ENCODE measurements at places on chromosomes 1 and 21.
A peak's percentile ranks its signal among the peaks of the same experiment; 100 is the strongest.

DNA sequence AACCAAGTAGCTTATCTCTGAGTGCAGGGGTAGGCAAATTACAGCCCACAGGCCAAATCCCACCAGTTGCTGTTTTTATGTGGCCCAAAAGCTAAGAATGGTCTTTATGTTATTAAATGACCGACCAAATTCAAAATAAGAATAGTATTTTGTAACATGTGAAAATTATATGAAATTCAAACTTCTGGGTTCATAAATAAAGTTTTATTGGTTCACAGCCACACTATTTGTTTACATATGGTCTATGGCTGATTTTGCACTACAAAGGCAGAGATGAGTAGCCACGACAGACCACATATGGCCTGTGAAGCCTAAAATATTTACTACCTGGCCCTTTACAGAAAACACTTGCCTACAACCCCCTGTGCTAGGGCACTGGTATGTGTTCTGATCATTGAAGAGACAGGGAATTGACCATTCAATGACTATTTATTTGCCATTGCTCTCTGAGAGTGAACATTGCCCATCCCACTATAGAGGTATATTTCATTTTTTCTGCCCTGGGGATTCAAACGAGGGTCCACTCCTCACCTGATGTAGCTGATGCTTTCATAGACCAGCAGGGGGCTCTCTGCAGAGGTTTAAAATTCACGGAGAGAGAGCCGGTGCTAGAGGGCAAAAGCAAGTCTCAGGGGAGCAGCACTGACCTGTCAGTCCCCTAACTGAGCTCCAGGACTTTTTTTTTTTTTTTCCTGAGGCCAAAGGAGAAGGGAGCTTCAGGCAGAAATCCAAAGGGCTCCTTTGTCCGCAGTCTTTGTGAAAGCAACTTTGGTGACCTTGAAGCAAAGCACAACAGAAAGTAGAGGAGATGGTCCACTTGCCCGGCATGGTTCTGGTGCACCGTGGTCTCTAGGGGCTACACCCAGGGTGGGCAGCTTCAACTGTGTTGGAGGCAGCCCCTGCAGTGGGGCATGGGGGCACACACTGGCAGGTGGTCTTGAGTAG lies 7.3 kb upstream of the GNL2 start:
- peak; percentile 31 for DNase-seq

- DNase-seq: no peak
Observed at GRCh38 chr1:236092899-236093298, 28.0 kb upstream of the NID1 start.

DNA sequence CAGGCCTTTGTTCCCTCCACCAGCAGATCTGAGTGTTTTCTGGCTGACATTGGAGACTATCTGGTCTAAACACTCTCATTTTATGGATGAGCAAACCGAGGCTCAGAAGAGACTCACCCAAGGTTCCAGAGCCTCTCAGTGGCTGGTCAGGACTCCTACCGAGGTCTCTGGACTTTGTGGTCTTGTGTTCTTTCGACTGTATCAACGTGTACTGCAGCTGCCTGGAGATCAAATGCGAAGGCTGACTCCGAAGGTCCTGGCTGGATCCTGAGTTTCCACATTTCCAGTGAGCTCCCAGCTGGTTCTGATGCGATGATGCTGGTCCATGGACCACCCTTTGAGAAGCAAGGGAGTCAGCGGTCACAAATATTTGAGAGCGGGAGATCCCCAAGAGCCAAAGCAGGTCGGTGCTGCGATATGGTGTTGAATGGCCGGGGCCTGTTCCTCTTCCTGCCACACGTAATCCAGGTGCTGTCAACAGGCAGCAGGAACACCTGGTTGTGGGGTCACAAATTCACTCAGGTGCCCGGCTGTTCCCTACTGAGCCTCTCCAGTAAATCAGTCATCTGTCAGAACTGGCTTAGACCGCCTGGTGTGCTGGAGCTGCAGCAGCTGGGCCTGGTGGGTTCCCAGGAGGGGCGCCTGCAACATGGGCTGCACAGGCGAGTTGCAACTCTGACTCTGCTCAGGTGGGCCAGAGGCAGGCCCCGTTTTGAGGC lies 94.8 kb upstream of the USP24 start:
- no peak for DNase-seq

GRCh38 chr1:11523746-11524464 lies 45.0 kb downstream of the DISP3 start:
- DNase-seq: no peak

DNA sequence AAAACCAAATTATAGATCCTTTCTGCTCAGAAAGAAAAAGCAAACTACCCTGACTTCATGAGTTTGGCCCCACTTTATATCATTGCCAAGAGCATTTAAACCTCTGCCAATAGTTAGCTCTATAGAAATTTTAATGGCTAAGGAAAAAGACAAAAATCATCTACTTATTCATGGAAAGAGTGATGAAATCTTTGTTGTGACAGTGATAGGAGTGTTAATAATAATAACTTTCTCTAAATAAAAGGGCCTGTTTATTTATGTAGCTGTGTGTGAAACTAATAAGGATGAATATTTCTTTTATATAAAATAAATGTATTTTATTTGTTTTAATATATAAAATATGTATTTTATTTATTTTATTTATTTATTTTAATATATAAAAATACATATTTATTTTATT lies 6.4 kb downstream of the CHODL start:
- no peak for DNase-seq

DNA sequence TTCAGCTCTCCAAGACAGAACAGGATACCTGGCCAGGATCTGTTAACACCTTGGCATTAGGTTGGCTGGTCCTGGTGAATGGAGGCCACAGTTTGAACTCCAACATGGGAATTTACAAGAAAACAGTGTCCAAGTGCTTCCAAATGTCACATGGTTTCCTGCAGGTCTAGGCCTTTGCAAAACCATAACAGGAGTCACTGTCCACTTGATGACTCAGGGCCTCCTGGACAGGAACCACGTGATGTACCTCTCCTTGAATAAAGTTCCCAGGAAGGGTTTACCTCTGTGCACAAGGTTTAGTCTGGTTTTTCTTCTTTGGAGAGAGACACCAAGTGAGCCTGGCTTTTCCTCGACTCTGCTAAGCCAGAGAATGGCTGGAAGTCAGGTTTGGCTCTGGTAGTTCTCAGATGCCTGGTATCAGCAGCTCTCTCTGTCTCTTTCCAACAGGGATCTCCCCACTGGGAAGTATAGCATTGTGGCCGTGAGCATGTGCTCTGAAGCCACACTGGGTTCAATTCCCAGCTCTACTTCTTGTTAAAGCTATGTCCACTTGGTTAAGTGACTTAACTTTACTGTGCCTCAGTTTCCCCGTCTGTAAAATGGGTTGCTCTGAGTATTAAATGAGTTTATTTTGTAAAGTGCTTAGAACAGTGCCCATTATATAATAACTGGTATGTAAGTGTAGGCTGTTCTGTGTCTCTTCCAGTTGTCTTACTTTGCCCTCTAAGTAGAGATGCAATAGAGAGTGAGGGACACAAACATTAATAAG lies 27.3 kb upstream of the TMEM61 start:
- no peak for DNase-seq

DNA sequence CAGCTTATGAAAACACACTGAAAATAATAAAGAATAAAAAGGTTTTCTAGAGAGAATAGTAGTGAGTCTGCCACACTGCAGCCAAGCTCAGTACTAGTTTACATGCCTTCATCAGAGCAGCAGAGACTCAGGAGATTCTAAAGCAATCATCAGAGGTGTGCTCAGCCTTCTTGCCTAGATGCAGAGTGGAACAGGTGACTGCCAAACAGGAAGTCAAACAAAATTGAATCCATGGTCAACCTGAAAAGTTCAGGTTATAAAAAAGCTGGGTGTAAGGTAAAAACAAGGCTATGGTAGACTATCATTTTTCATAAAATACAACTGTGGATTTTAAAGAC lies 165.3 kb upstream of the C1orf105 start:
- DNase-seq: no peak

DNA sequence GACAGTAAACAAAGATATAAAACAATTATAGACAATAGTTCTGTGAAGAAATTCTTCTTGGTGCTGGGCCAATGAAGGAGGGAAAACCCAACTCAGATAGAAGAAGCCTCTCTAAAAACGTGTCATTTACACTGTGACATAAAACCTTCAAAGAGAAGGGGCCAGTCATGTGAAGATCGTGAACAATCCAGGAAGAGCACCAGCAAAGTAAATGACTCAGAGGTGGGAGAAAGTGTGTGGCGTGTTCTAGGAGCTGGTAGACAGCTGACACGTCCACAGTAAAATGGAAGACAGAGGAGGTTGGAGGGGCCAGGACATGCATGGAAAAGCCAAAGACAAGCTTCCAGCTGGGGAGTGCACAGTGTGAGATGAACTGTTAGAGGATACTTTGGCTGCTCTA lies 143.6 kb downstream of the VAV3 start:
- DNase-seq: no peak

DNA sequence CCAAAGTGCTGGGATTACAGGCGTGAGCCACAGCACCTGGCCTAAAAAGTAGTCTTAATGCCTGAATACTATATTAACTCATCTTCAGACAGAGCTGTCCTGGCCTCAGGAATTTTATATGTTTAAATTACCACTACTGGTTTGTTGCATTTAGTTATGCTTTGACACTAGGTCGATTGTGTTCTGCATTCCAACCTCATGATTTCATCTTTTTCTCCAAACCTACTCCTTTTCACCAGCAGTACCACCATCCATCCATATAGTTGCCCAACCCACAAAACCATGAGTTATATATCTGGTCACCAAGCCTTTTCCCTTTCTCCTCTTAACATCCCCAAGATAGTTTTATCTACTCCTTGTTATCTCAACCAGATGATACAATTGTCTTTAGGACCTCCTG lies 22.6 kb downstream of the FMO5 start:
- no peak for DNase-seq

- no peak for DNase-seq
Observed at GRCh38 chr1:81327743-81328142, 473.0 kb upstream of the ADGRL2 start.

DNA sequence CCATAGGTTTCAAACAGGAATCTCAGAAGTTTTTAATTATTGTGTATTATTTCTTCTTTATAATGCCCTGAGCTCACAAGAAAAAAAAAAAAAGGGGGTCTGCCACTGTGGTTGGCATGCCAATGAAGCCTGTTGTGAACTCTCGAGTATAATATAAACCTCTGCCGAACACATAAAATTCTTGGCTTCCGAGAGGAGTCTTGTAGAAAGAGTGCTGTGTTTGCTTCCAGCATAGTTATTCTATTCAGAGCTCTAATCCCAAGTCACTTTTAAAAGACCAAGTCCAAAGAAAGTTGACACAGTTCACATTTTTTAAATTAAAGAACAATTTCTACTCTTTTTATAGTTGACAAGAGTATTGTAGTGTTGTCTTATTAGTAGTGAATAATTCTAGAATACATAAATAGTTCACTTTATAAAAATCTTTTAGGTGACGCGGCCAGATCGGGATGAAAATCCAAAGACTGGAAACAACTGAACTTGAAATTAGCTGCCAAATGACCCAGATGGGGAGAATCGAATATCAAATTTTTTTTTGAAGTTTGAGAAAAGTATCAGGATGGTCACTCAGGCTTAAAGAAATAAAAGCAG lies 293.2 kb downstream of the DUSP10 start:
- DNase-seq: no peak

DNA sequence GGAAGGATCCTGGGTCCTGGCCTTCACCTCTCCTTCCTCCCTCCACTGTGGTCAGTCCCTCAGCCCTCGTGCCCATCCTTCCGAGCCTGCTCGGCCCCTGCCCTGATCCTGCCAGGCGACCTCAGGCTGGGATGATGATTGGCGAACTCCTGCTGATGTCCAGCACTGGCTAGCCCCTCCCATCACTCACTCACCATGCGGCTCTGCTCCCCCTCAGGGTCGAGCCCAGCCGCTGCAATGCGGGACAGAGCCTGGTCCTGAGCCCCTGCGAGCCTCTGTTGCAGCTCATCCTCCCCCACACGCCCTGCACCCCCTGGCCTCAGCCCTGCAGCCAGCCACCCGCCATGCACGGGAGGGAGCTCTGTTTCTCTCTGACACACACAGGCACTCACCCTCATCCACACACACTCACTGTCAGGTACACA lies 100.2 kb downstream of the DMRTB1 start:
- no peak for DNase-seq

GRCh38 chr1:85315789-85316188 lies 39.4 kb upstream of the BCL10 start:
- DNase-seq: no peak

DNA sequence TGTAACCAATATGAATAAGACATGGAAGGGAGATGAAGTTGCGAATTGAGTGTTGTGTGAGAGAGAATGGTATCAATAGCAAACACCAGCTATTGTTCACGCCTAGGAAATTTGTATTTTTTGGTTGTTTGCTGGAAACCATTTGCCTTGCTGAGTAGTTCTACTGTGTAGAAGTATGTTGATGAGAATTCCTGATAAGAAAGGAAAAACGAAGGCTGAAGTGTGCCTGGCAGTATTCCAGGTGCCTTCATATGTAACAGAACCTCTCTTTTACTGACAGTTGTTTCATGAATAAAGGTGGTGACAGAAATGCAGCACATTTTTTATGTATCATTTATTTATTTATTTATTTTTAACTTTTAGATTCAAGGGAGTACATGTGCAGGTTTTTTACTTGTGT lies 79.5 kb downstream of the SDCCAG8 start:
- DNase-seq: no peak

- no peak for DNase-seq
Observed at GRCh38 chr1:120178799-120179756, 2.8 kb upstream of the SEC22B start.

DNA sequence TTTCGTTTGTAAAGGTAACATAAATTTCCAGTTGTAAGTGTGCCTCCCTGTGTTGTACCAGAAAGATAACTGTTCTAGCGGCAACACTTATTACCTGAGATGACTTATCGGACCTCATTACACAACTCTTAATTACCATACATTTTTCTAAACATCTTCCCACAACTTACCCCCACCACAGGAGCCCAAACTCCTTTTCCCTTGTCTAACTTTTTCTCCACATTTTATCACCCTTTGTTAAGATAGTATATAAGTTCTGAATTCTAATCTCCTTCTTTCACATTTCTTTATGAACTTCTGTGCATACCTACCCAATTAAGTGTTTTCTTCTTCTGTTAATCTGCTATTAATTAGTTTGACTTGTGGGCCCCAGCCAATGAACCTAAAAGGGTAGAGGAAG lies 143.7 kb upstream of the CAMK1G start:
- no peak for DNase-seq

DNA sequence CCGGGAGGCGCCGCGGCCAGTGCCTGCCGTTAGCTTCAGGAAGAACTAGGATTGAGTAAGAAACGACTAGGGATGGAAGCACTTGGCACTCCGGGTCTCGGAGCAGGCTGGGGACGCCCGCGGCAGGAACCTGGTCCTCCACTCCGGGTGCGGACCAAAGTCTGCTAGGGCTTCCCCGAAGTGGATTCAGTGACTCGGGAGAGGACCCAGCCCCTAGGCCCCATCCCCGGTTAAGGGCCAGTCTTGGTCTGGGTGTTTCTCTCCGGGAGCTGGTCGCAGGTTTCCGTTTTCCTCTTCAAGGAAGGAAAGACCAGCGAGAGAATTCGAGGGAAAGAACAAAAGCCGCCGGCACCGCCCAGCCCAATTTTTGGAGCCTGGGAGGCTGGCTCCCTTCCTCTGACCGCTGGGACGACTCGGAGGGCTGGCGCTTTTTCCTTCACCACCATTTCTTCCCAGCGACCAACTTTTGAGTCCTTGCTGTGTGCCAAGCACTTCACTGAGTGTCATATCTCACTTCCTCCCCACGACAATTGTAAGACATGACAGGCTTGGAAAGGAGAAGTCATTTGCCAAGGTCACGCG lies 16.8 kb upstream of the STMN1 start:
- peak; percentile 68 for DNase-seq

- peak; percentile 3 for DNase-seq
Observed at GRCh38 chr1:114003431-114003830, 24.2 kb downstream of the OLFML3 start.

GRCh38 chr1:228334226-228334935 lies 72.3 kb downstream of the TRIM11 start:
- DNase-seq: no peak
